ENCODE measurements at places on chromosomes 7 and 10.

DNA sequence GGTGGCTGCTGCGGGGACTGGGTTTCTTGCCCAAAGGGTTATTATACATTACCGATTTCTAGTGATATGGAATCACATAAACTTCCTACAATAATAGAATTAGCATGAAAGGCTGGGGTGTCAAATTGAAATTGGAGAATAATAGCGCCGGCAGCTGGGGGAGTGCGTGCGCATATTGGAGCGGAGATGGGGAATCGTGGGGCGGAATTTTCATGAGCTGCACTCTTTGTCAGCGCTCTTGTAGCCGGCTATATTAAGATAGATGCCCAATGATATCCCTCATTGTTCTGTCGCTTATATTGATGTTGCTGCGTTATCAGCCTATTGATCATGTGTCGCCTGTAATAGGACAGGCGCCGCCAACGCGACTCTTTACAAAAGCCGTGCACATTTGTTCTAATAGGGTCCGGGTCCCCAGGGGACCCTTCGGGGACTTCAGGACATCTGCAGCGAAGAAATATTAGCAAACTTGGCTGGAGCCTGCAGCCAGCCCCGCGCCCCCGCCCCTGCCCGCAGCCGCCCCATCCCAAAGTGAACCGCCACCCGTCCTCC, 5.1 kb downstream of the UNCX start:
- DNase-seq: no peak

DNA sequence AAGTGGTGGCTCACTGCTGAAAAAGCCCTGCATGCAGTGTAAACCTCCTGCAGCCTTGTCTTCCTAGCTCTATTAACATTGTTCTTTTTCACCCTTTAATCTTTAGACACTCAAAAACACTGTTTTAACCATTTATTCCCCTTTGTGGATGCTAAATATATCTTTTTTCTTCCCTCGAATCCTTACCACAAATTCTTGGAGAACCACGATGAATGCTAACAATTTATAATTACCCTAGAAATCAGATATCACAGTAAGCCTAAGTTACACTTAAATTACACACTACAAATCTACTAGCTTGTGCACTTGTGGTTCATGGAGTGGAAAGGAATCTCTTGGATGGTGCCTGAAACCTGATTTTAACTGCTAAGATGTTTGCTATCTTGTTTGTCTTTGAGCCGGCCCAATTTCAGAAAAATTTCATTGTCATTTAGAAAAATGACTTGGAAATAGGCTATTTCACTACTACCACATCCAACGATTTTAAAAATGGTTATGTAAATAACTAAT, 125.1 kb upstream of the NOBOX start:
- no peak for DNase-seq

- no peak for DNase-seq
Measured at GRCh38 chr7:46297515-46297914, 376.4 kb upstream of the IGFBP3 start.

DNA sequence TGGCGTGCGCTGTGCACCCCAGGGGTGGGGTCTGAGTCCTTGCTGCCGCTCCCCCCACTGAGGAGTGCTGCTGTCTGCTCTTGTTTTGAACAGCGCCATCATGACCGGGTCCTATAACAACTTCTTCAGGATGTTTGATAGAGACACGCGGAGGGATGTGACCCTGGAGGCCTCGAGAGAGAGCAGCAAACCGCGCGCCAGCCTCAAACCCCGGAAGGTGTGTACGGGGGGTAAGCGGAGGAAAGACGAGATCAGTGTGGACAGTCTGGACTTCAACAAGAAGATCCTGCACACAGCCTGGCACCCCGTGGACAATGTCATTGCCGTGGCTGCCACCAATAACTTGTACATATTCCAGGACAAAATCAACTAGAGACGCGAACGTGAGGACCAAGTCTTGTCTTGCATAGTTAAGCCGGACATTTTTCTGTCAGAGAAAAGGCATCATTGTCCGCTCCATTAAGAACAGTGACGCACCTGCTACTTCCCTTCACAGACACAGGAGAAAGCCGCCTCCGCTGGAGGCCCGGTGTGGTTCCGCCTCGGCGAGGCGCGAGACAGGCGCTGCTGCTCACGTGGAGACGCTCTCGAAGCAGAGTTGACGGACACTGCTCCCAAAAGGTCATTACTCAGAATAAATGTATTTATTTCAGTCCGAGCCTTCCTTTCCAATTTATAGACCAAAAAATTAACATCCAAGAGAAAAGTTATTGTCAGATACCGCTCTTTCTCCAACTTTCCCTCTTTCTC, 26.0 kb downstream of the BNIP3 start:
- no peak for DNase-seq

- no peak for DNase-seq
Measured at GRCh38 chr7:150406567-150407421, 27.7 kb downstream of the ZNF775 start.

DNA sequence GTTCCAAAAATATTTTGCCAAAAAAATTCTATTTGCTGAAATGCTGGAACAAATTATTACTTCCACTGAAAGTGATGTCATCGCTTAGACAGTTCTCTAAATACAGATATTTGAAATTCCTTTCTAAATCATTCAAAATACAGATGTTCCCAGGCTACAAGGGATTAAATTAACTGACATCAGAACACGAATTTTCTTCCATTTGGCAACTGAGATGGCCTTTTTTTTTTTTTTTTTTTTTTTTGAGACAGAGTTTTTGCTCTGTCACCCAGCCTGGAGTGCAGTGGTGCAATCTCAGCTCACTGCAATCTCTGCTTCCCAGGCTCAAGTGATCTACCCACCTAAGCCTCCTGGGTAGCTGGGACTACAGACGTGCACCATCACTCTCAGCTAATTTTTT, 57.0 kb downstream of the P4HA1 start:
- DNase-seq: no peak

- DNase-seq: no peak
Measured at GRCh38 chr10:100978121-100978900, 9.0 kb downstream of the MRPL43 start.

DNA sequence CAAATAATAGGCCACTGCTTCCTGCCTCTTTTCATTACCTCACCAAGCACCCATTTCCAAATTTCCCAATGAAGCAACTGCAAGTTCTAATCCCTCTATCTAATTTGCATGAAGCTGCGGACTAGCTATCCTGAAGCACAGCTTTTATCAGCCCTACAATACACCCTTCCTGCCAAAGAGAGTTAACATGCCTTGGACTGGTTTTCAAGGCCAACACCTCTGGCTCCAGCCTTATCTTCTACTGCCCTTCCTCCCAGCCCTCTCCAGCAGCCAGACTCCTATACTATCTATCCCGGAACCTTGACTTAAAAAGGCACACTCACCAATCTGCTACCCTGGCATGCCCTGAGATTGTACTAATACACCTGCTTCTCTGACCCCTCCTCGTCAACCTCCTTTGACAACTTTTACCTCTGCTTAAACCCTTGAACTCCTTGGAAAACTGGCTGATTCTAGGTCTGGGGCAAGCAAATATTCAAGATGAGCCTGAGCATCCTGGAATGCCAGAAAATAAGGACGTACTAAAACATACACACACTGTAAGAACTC, 73.4 kb downstream of the SGMS1 start:
- DNase-seq: no peak

GRCh38 chr7:129670656-129671055, 59.1 kb downstream of the NRF1 start:
- no peak for DNase-seq

GRCh38 chr10:48343106-48343505, 36.6 kb downstream of the MAPK8 start:
- no peak for DNase-seq

DNA sequence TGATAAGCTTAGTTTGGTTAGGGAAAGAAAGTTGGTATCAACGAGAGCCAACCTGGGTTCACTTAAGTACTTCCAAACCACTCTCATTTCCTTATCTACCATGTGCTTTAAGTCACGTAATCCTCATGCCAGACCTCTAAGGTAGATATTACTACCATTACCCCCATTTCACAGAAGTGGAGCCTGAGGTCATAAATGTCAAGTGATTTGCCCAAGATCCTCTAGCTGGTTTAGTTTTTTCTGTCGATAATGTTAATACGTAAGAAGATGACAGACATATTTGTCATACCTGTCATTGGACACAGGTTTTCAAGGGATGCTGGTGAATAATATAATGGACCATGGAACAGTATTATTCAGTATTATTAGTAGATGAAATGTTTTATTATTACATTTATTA, 197.4 kb upstream of the MKLN1 start:
- no peak for DNase-seq

GRCh38 chr10:126502441-126502840, 114.2 kb upstream of the ADAM12 start:
- DNase-seq: no peak

- DNase-seq: no peak
Measured at GRCh38 chr7:70460071-70460470, 671.9 kb upstream of the GALNT17 start.

Data from activated naive CD8-positive, alpha-beta T cell treated with anti-CD3 and anti-CD28 coated beads, Interleukin-2, amount 50 U/mL, for 16 hours (primary cell).